Right renal pelvis (tissue), 4 donors: ENCODE measurements at places on chromosomes 1 and 21.
A peak's percentile ranks its signal among the peaks of the same experiment; 100 is the strongest.

DNA sequence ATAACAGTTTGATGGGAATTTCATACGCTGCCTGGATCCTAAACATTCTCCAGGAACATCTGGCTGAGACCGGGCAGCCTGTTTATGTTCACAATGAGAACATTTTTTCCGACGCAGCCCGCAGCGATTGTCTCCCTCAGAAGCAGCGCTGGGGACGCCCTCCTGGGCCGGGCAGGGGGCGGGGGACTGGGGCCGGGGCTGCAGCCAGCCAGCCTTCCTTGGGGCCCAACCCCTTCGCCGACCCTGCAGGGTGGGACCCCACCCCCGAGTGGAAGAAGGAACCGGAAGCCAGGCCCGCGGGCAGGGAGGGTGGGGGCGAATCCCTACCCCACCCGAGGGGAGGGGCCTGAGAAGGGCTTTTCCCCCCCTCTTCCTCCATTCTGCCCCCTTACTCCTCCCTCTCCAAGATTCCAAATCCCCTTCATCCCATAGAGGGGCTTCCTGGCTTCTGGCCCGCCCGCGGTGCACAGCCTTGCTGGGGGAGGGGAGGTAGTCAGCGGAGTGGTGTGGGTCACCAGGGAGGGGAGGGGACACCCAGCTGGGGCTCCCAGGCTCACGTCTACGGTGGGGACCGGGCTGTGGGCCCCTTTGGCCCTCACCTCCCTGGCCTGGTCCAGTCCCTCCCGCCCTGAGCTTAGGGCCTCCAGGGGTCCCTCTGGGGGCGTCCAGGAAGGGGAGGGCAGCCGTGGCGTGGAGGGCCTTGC lies 60.6 kb downstream of the WNT9A start:
- DNase-seq = no peak

DNA sequence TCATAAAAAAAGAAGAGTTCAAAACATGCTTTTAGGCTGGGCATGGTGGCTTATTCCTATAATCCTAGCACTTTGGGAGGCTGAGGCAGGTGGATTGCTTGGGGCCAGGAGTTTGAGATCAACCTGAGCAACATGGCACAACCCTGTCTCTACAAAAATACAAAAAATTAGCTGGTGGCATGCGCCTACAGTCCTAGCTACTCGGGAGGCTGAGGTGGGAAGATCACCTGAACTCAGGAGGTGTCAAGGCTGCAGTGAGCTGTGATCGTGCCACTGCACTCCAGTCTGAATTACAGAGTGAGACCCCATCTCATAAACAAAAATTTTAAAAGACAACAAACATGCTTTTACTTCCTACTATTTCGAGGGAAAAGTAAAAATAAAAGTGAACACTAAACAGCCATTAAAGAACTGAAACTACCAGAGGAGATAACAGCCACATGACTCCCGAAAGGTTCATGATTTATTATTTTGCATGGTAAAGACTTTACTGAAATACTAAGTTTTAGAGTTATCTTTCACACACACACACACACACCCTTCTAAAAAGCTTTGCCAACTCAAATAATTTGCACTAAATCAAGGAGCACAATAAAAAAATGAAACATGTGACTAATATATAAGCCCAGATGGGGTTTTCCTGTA lies 48.1 kb downstream of the USP1 start:
- DNase-seq = no peak

DNA sequence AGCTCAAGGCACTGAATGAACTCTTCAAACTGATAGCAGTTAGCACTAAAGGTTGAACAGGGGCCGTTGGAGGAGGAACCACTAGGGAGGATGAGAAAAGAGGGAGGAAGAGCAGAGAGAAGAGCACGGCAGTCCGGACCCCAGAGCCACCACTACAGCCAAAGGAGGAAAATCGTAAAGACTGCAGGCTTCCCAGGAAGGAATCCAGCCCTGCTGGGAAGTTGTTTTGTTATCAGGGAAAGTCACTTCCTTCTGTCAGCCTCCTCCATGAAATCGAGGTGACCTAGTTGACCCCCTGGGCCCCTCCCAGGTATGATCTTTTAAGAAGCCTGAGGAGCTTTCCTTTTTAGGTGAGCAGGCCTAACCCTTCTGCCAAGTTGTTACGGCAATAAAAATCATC lies 88.2 kb downstream of the PBX1 start:
- no peak for DNase-seq

DNA sequence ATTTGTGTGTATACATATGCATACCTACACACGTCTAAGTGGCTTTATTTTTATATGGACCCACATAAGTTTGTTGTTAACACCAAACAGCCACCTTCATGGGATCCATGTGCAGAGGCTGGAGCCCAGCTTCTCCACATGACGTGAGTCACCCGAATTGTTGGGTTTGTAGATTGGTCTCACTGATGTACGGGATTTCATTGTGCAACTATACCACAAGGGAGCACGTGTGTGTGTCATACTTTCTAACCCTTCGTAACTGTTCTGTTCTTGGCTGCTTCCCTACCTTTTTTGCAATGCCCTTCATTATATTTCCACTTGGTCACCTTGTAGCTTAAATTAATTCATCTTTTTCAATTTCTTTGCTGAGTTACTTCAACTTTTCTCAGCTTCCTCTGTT lies 21.0 kb downstream of the SPRTN start:
- no peak for DNase-seq

DNA sequence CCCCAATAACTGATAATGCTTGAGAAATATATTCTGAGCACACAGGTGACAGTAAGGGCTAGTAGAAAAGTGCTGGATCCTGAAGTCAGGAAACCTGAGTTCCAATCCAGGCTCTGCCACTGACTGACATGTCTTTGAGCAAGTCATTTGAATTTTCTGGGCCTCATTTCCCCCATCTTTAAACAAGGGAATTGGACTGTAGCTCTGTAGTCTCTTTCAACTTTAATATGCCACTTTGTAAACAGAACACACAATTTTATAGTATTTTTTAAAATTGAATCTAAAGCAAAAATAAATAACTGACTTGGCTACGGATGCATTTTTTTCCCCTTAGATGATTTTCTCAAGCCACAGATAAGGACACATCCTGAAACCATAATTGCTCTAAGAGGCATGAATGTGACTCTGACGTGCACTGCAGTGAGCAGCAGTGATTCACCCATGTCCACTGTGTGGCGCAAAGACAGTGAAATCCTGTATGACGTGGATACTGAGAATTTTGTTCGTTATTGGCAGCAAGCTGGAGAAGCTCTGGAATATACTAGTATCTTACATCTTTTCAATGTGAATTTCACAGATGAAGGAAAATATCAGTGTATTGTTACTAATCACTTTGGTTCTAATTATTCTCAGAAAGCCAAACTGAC lies 37.0 kb downstream of the LRIG2 start:
- no peak for DNase-seq

- DNase-seq = no peak
Measured at GRCh38 chr1:40922969-40923368, 56.5 kb upstream of the CTPS1 start.

GRCh38 chr1:55571767-55572166 lies 356.6 kb upstream of the USP24 start:
- DNase-seq = no peak

GRCh38 chr1:65022216-65022615 lies 55.9 kb upstream of the JAK1 start:
- DNase-seq = no peak

- peak; percentile 63 for DNase-seq
Measured at GRCh38 chr1:58781541-58782177, 2.2 kb downstream of the JUN start.

GRCh38 chr1:234957330-234958065 lies 171.1 kb downstream of the TOMM20 start:
- peak; percentile 87 for DNase-seq

DNA sequence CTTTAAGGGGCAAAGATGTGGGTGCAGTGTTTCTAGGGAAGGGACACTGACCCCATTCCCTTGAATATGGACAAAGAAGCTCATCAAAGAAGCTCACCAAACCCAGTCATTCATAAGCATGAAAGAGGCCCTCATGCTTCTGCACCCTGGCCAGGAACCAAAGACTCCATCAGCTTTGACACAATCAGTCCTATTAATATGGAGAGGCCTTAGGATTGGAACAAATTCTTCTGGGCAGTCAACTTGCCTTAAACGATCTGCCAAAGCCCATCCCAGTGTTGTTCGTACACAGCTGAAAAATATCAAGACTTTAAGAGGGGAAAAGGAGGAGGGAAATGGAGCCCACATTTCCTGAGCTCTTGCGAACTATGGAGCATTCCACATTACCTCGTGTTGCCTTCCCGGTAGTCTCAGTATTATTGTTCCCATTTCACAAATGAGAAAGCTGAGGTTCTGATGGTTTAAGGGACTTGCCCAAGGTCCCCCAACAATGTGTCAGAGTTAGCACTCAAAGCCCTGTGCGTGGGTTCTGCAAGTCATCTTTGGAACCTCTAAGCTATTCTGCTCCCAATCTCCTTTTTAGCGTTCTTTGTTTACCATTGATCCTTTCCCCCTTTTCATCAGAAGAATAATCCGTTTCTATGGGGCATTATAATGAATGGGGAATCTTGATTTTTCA lies 161.9 kb downstream of the ZBTB18 start:
- DNase-seq = no peak

DNA sequence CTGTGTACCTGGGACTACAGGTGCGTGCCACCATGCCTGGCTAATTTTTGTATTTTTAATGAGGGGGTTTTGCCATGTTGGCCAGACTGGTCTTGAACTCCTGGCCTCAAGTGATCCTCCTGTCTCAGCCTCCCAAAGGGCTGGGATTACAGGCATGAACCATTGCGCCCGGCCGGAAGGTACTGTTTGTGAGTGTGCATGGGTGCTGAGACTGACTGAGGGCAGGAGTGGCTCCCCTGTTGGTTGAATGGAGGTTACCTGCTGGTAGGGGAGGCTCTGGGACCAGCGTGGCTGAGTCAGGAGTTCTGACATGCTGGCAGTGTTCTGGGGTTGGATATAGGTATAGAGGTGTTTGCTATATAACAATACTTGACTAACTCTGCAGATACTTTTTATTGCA lies 10.4 kb downstream of the PRMT2 start:
- DNase-seq = no peak

DNA sequence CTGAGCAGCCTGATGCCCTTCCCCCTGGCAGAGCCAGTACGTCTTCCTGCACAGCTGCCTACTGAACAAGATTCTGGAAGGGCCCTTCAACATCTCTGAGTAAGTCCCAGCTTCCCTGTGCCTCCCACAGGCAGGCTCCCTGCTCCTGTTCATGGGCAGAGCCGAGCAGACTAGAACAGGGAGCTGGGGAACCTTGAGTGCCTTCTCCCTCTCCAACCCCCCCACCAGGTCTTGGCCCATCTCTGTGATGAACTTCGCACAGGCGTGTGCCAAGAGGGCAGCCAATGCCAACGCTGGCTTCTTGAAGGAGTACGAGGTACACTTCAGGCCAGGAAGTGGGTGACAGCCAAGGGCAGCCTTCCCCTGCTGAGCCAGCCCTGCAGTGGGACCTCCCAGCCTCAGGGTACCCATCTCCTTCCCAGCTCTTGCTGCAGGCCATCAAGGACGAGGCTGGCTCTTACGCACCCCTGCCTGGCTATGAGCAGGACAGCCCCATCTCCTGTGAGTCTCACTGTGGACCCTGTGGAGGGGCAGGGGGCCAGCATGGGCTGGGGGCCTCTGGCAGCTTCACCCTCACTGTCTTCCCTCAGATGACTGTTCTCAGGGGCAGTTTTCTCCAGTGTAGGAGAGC lies 6.4 kb upstream of the LGR6 start:
- DNase-seq = no peak

DNA sequence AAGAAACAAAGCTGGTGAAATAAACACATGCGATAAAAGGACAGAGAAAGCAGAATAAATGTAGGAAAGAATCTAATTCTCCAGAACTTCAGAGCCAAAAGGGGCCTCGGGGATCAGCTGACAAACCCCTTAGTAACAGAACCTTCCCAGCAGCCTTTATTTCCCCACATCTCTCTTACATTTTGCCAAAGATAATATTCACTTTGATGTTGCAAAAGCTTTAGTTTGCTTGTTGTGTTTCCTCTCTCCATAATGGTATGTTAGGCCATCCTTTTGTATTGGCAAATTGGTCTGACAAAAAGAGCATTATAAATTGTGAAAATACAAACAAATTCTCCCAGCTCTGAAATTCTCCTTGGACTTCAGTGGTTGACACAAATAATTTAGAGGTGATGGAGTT lies 54.9 kb downstream of the OPTC start:
- DNase-seq = no peak

GRCh38 chr1:23573574-23574182 lies 14.4 kb upstream of the ID3 start:
- DNase-seq = no peak

GRCh38 chr1:241090798-241091197 lies 266.2 kb downstream of the RGS7 start:
- no peak for DNase-seq
